ENCODE measurements at places on chromosomes 11 and 22.

DNA sequence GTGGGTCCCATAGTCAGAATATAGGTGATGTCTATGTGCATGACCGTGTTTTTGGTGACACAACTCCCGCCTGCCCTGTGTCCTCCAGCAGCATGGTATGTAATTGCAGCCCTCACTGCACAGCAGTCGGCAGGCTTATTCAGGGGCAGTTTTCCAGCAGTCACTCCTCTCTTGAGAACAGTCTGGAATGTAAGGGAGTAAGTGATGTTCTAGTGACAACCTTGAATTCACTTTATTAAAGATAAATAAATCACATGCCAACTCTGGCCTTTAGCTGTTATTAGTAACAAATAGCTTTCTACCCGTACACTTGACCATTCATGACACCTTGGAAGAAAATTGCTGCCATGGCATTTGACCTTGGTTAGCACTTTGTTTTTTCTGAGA lies 27.9 kb downstream of the ZNRF3 start:
- no peaks in the 10 kb centered on the region for H3K36me3 ChIP-seq
- peaks cover 8% of the 10 kb centered on the region for H3K27me3 ChIP-seq
- H3K4me1 ChIP-seq, result no peaks in the 10 kb centered on the region

- H3K4me1 ChIP-seq, result peaks cover 34% of the 10 kb centered on the region
- DNase-seq, result peak; percentile 23
- H3K36me3 ChIP-seq, result peaks cover 2% of the 10 kb centered on the region
- peak overlapping the region; percentile 93 for H3K27ac ChIP-seq
Observed at GRCh38 chr22:42202048-42202447, 68.4 kb downstream of the TCF20 start.

DNA sequence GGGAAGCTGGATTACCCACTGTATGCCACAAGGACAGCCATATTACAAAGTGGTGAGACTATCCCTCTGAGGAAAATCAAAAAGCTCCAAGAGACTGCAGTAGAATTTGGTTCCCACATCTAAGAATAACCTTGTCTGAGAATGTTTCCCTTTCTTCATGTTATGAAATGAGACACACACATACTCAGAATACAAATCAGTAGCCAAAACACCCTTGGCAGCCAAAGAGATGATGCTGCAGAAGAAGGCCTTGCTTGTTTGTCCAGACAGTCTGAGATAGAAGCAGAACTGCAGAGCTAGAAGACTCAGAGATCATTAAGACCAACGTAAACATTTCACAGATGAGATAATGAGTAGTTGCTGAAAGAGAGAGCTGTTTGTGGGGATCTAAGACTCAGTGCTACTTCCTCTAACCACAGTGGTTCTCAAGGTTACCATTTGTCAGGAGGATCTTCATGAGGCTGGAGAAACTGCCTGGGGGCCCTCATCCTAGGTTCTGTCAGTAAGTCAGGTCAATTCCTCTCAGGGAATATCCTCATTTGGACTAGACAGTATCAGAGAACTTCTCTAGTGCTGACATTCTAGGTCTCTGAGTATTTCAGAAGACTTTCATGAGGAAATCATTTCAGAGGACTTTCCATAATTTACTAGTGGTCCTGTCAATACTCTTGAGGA lies 38.9 kb downstream of the RELT start:
- no peaks in the 10 kb centered on the region for H3K27me3 ChIP-seq
- H3K4me3 ChIP-seq, result no peak overlapping the region
- no peak for DNase-seq
- H3K36me3 ChIP-seq, result peaks cover 14% of the 10 kb centered on the region
- peak overlapping the region; percentile 38 for H3K27ac ChIP-seq

- no peak overlapping the region for H3K4me3 ChIP-seq
- peaks cover 8% of the 10 kb centered on the region for H3K36me3 ChIP-seq
- H3K27me3 ChIP-seq, result no peaks in the 10 kb centered on the region
- peaks cover 9% of the 10 kb centered on the region for H3K4me1 ChIP-seq
- no peak for DNase-seq
Observed at GRCh38 chr22:30919973-30920372, 48.6 kb downstream of the MORC2 start.

DNA sequence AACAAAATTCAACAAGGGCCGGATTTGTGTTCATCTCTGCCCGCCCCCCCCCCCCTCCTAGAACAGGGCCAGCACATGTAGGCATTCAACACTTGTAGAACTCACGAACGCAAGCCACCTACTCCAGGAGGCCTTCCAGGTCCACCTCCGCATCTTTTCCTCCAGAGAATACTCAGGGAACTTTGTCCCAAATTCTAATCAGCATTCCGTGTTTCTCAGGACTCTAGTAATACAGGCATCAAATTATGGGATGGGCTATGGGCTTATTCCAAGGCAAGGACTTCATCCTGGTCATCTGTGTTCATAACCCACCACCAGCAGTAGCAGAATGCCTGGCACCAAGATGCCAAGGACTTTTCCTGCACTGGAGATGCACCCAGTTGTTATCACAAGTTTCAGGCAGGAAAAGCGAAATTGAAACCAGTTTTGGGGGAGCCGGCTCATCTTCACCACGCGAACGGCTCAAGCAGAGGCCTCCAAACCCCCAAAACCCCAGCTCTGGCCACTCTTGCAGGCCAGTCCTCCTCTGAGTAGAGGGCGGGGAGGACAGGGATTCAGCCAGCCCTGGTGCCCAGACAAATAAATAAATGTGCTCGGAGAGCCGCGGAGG lies 462 bp downstream of the UBE2L6 start:
- peak overlapping the region; percentile 99 for H3K4me3 ChIP-seq
- H3K36me3 ChIP-seq, result peaks cover 37% of the 10 kb centered on the region
- no peaks in the 10 kb centered on the region for H3K27me3 ChIP-seq
- no peak for DNase-seq
- peak overlapping the region; percentile 98 for H3K27ac ChIP-seq
- peaks cover 41% of the 10 kb centered on the region for H3K4me1 ChIP-seq

GRCh38 chr11:87013912-87014825 lies 23.6 kb upstream of the TMEM135 start:
- H3K4me3 ChIP-seq, result no peak overlapping the region
- H3K4me1 ChIP-seq, result no peaks in the 10 kb centered on the region
- H3K27me3 ChIP-seq, result no peaks in the 10 kb centered on the region
- H3K36me3 ChIP-seq, result peaks cover 3% of the 10 kb centered on the region

GRCh38 chr22:46214616-46215015 lies 35.5 kb downstream of the CDPF1 start:
- peaks cover 1% of the 10 kb centered on the region for H3K4me1 ChIP-seq
- peaks cover 31% of the 10 kb centered on the region for H3K36me3 ChIP-seq
- H3K4me3 ChIP-seq, result no peak overlapping the region
- H3K27ac ChIP-seq, result no peak overlapping the region

DNA sequence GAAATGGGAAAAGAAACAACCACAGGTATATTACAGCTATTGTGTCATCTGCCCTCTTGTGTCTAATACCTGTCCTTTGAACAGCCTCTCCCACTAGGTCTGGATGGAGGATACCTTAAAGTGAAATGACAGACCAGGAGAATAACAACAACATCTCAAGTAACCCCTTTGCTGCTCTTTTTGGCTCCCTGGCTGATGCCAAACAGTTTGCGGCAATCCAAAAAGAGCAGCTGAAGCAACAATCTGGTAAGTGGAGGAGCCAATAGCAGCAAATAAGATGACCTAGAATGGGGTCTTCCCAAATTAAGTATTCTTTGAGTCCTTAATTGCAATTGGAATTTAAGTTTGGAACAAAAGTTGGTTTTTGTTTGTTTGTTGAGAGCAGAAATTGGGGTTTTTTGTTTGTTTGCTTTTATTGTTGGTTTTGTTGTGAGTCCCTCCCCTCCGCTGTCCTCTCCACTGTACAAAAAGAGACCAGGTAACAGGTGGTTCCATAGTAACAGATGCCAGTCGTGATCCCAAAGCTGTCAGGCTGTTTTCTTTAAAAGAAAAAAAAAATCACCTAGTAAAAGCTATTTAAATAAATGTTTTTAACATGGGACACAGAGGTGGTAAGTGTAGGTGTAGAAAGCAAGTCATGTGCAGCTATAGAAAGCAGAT lies 5.7 kb downstream of the UBE4A start:
- H3K4me3 ChIP-seq, result no peak overlapping the region
- no peak overlapping the region for H3K27ac ChIP-seq
- H3K4me1 ChIP-seq, result peaks cover 21% of the 10 kb centered on the region
- peaks cover 66% of the 10 kb centered on the region for H3K36me3 ChIP-seq
- DNase-seq, result no peak
- no peaks in the 10 kb centered on the region for H3K27me3 ChIP-seq

GRCh38 chr11:84799112-84799511 lies 828.0 kb downstream of the DLG2 start:
- H3K4me3 ChIP-seq, result no peak overlapping the region
- no peaks in the 10 kb centered on the region for H3K4me1 ChIP-seq
- no peaks in the 10 kb centered on the region for H3K27me3 ChIP-seq
- no peaks in the 10 kb centered on the region for H3K36me3 ChIP-seq
- H3K27ac ChIP-seq, result no peak overlapping the region
- no peak for DNase-seq

- H3K4me3 ChIP-seq, result no peak overlapping the region
- no peaks in the 10 kb centered on the region for H3K27me3 ChIP-seq
- peaks cover 20% of the 10 kb centered on the region for H3K4me1 ChIP-seq
- H3K27ac ChIP-seq, result peak overlapping the region; percentile 84
- peaks cover 4% of the 10 kb centered on the region for H3K36me3 ChIP-seq
Observed at GRCh38 chr11:85946221-85946620, 91.0 kb downstream of the CCDC83 start.
